Coronary artery (tissue), 2 donors: ENCODE measurements at places on chromosomes 7 and 10.

- no peak for DNase-seq
Observed at GRCh38 chr7:48360574-48360973, 189.3 kb downstream of the ABCA13 start.

DNA sequence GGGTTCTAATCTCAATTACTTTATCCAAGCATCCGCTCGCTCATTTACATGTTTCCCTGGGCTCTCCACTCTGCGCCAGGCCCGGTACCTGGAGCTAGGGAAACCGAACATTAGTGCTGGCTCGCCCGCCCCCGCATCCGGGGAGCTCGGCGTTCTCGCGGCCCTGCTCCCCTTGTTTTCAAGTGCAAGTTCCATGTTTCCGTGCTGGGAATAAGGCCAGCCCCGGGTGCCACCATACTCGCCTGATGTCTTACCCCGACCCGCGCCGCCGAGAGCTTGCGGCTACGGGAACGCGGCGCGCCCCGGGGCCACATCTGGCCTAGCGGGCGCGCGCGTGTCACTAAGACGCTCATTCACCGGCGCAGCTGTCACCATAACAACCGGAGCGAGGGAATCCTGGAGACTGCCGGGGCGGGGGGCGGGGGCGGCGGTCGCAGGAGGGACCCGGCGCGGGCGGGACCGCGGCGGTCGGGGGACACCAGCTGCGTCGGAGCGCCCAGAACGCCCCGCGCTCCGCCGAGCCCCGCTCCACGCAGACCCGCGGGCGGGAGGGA lies at the start of gene NEURL1:
Gene NEURL1 (plus strand): TSS at position 344 of the 554 bp plus-strand sequence. CDS start 683 bp downstream, outside the sequence.
- no peak for DNase-seq

GRCh38 chr10:12685261-12686058 lies 316.1 kb downstream of the CCDC3 start:
- no peak for DNase-seq

GRCh38 chr7:157719705-157720655 lies 383.2 kb downstream of the DNAJB6 start:
- no peak for DNase-seq

DNA sequence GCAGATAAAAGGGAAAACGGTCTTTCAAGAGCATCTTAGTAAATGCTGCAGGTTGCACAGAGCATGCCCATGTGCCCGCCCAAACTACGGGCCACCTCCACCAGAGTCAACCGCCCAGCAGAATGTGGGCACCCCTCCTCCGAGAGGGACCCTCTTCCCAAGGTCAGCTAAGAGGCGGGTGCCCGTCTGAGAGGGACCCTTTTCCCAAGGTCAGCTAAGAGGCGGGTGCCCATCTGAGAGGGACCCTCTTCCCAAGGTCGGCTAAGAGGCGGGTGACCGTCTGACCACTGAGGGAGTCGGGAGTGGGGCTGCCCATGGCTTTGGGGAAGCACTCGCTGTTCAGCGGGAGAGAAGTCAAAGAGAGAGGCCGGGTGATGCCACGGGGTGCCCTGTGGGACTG lies 113.1 kb downstream of the PTPRN2 start:
- DNase-seq, result no peak

- DNase-seq, result no peak
Observed at GRCh38 chr7:128201067-128201689, 39.9 kb upstream of the LEP start.

DNA sequence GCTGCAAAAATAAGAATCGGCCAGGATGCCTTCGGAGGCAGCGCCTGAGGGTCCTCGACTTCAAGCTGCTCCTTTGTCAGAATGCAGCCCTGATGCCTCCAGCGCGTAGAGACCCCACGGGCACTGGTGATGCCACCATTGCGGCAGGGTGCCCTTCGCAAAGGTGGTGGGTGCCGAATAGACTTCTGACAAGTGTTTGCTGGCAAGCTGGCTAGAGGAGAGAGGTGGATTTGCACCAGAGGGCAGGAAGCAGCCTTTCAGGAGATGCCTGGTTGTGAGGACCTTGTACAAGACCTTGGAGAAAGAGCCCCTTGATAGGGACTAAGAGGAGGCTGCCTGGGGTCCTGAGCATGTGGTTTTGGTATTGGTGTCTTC lies 103.2 kb upstream of the PPIF start:
- DNase-seq, result no peak
